ENCODE measurements at places on chromosomes 11 and 22.

- DNase-seq: no peak
Observed at GRCh38 chr11:71210861-71211260, 41.5 kb downstream of the SHANK2 start.

GRCh38 chr11:47989779-47990178, 9.4 kb downstream of the PTPRJ start:
- no peak for DNase-seq

DNA sequence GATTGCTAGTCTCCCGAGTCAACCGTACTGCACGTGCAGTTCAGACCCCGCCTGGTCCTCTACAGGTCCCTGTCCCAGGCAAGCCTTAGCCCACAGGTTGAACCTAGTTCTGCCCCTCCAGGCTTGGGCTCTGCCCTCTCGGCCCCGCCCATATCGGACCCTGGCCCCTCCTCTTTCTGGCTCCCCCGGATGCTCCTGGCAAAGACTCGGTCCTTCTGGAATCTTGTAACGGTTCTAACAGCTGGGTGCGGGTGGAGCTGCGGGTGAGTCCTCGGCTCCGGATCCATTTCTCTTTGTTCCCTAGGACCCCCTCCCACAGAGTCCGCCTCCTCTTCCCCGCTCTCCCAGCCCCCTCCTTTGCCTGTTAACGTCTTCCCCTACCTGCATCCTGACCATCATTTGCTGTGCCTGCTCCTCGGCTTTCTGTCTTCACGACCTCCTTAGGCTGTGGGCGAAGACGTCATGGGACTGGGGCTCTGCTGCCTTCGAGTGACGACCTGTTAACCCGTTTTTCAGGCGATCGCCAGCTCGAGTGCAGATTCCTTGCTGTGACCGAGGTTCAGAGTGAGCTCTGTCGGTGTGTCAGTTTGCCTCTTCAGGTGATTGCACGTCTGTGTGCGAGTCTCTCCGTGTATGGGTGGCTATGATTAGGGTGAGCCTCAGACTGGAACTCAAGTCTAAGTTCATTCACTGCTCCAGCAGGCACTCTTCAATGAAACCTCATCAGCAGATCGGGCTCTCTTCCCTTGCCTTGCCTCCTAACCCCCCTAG, at the start of gene DNHD1:
Gene DNHD1 (plus strand): TSS at position 212 of the 771 bp plus-strand sequence. CDS start 936 bp downstream, outside the sequence.
- DNase-seq: no peak

DNA sequence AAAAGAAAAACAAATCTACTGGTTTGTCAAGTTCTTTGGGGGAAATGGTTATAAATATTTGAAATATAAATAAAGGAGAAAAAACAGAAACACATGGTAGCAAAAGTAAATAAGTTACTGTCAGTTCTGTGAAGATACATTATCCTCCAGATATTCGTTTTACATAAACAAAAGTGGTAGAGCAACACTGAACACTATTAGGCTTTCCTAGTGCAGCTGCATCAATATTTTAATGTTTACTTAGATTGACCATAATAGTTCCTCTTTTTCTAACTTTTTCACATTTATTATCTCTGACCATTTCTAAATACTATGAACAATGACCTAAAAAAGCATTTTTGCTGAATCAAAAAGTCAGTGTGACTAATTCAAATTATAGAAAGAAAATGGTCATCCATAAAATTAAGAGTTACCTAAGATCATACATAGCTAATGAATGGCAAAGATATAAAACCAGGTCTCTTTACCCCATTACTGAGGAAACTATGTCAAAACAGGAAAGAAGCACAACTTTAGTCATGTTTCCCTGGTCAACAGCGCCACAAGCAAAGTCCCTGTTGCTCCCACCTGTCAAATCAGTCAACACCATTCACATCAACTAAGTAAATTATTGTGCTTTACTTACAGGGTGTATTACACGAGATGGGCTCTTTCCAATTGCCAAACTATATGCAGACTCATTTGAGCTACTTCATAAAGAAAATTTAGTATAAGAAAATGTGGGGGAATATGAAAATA, 38.5 kb downstream of the SBF2 start:
- no peak for DNase-seq

Measured in ovary (tissue), 10 donors.